ENCODE measurements at places on chromosomes 11 and 22.

- no peak for DNase-seq
These were observed 9.8 kb downstream of the THAP12 start for GRCh38 chr11:76371170-76371569.

- peak; percentile 86 for DNase-seq
These were observed 86.5 kb downstream of the MN1 start for GRCh38 chr22:27715106-27715505.

DNA sequence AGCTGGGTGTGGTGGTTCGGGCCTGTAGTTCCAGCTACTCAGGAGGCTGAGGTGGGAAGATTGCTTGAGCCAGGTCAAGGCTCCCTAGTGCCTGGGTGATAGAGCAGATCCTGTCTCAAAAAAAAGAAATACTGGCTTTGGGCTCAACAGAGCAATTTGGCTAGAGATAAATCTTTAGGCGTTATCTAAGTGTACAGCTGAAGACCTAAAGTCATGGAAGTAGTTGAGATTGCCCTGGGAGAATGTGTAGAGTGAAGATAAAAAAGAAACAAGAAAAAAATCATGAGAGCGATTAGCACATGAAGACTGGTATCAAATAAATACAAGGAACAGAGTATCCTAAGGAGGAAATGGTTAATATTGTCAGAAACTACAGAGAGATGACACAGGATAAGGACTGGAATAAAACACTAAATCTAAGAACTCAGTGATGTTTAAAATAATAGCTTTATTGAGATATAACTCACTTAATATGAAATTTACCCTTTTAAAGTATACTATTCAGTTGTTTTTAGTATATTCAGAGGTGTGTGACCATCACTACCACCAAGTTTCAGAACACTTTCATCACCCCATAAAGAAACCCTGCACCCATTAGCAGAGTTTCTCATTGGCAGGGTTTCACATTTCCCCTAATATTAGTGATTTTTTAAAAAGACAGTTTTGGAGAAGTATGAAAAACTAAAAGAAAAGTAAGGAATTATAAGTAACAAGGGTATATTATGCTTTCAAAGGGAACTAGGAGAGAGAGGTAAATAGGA, 20.7 kb downstream of the PIK3C2A start:
- DNase-seq, result no peak

DNA sequence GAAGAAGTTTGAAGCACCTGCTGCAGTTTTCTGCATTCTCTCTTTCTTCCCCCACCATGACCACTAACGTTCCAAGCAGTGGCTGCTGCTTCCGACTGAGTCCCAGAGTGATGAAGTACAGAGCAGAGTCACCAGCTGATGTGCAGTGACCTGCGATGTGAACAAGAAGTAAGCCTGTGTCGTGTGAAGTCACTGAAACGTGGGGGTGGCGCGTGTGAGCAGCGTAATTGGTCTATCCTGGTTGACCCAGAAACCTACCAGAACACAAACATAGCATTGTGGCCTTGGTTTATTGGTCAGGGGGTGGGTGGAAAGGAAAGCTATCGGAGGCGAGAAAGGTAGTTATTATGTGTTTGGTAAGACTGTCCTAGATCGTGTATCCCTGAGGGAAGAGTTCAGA, 3.5 kb downstream of the KRTAP5-7 start:
- DNase-seq, result no peak

DNA sequence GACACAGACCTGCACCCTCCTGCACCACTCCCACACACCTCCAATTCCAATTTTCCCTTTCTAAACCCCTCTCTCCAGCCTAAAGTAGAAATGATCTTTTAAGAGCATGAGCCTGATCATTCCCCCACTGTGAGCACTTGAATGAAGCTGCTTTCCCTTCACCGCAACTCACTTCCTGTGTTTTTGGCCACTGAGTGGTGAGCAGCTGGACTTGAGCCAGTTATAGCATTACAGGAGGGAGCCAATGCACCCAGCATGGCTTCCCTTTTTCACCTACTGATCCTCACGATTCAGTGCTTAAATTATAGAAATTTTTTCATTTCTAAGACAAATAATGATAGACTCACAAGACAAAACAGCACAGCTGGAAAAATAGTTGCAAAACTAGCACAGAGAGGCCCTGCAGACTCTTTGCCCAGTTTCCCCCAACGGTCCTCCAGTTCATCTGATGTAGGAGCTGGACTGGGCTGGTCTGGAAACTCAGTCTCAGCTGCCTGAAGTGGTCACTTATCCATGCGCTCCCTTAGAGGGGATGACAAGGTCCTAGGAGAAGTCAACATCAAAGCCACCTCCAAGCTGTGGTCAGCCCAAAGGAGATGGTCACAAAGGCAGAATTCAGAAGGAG, 9.7 kb upstream of the APOL4 start:
- DNase-seq, result no peak

DNA sequence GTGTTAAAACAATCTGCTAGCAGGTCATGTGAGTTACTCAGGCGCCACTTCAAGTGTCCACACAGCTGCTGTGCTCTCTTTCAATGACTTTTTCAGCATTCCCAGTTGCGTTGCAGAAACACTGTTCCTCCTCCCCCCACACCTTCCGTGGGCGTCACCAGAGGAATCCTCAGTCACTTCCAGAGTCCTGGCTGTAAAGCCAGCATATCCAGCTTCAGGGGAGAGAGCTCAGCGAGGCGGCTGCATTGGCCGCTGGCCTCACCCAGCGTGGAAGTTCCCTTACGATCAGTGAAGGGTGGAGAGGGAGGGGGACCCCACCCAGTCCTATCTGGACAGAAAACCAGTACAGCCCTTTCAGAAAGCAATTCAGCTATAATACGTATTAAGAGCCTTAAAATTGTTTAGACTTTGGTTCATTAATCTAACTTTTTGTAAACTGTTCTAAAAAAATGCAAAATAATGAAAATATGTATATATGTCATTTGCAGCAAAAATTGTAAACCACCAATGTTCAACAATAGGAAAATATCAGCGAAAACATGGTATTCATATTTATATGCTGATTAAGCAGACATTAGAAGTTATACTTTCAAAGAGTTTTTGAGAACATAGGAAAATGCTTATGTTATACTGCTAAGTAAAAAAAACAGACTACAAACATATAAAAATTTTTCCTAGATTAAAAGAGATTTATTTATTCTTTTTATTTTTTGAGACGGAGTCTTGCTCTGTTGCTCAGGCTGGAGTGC, 2.8 kb upstream of the ANO9 start:
- DNase-seq, result peak; percentile 41

DNA sequence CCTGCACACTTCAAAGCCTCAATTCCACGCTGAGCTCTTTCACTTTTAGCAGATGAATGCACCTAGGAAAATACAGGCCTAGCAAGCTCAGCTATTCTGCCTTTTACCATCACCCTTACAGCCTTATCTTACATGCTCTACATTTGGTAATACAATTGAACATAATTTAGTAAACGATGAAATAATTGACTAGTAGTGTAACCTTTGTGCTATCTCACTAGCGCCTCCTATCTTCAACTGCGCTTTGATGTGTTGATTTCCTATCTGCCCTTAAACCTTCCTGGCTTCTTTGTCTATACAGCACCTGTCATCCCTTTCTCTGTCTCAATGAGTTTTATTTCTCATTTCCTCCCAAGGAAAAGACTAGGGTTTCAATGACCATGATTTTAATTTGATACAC, 149.7 kb downstream of the LRRC4C start:
- DNase-seq, result no peak

- no peak for DNase-seq
These were observed 41.1 kb upstream of the ME3 start for GRCh38 chr11:86713552-86713951.

- no peak for DNase-seq
These were observed 21.1 kb upstream of the PARVB start for GRCh38 chr22:44002997-44003396.

DNA sequence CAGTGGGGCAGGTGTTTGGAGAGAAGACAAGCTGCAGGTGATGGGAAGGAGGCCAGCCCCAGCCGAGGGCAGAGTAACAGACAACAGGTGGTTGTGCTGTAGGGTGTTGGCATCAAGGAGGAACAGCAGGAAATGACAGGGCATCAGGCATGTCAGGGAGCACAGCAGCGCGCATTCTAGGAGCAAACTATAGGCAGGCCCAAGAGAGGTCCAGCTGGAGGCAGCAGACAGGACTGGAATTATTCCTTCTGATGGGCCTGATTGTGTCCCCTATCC, 13.6 kb downstream of the ADM start:
- DNase-seq, result peak; percentile 93

GRCh38 chr11:35981581-35981980, 37.7 kb downstream of the LDLRAD3 start:
- no peak for DNase-seq

GRCh38 chr11:36578458-36578857, 10.7 kb downstream of the RAG1 start:
- DNase-seq, result no peak

- DNase-seq, result peak; percentile 13
These were observed 82.1 kb downstream of the CDKN1C start for GRCh38 chr11:2803186-2804091.

GRCh38 chr11:45676522-45677095, 11.2 kb upstream of the CHST1 start:
- no peak for DNase-seq

GRCh38 chr11:134684576-134684975, 272.5 kb upstream of the B3GAT1 start:
- no peak for DNase-seq

- no peak for DNase-seq
These were observed 94.2 kb downstream of the PTPRJ start for GRCh38 chr11:48074425-48075181.
